Testis (tissue), 5 donors: ENCODE measurements at places on chromosomes 13 and 19.

- no peaks in the 10 kb centered on the region for H3K27me3 ChIP-seq
- no peak for DNase-seq
- peaks cover 3% of the 10 kb centered on the region for H3K4me1 ChIP-seq
Measured at GRCh38 chr19:38840583-38840968, 9.0 kb upstream of the ECH1 start.

DNA sequence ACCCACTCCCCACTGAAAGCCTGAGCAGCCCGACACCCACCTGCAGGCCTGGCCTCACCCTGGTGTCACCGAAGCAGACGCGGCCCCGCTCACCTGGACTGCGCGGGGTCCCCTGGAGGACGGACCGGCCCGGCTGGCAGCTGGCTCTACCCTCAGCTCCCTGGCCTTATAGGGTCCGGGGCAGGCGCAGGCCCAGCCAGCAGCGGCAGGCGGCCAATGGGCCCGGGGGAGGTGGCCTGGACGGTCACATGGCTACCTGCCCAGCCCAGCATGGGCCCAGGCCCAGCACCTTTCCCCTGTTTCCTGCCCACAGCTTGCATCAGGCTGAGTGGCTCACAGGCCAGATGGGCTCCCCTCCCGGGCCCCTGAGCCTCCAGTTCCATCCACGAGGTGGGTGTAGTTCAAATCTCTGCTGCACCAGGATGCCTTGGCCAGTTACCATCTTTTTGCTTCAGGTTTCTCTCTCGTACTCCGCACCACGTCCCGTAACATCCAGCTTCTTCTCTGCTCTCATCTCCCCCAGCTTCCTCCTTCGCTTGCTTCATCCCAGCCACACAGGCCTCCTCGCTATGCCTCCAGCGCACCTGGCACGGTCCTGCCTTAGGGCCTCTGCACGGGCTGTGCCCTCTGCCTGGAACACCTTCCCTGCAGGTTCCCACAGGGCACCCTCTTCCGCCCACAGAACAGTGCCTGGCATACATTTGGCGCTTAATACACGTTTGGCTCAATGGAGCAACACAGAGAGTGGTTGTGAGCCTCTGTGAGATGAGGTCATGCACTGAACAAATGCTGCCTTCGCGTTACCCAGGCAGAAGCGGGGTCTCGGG, at the start of gene PLIN4:
Gene PLIN4 (minus strand): TSS at position 142 of the 827 bp plus-strand sequence. CDS start 214 bp downstream, outside the sequence.
- no peaks in the 10 kb centered on the region for H3K27me3 ChIP-seq
- no peak within 1 kb of the TSS for H3K27ac ChIP-seq
- no peaks in the 10 kb centered on the region for H3K36me3 ChIP-seq

DNA sequence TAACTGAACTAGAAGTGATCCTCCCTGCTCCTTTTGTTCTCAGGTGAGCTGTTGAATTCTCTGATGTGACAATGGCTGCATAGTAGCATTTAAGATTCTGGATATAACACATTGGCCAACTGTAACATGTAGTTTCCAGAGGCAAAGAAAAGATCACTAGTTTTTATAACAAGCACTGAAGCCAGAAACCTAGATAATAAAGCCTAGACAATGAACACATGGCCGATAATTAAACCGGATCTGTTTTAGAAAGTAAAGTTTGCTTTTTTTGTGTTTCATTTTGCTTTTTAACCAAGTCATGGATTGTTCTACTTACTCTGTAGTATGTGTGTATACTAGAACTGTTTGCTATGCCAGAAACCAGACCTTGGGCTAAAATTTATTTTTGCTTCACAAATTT, 225.5 kb upstream of the KLHL1 start:
- no peaks in the 10 kb centered on the region for H3K27me3 ChIP-seq
- H3K27ac ChIP-seq = no peak overlapping the region
- no peak overlapping the region for H3K4me3 ChIP-seq
- no peak for DNase-seq

- DNase-seq = no peak
- H3K4me3 ChIP-seq = no peak overlapping the region
- H3K27ac ChIP-seq = no peak overlapping the region
- no peaks in the 10 kb centered on the region for H3K27me3 ChIP-seq
Measured at GRCh38 chr13:73304442-73304841, 245.6 kb downstream of the KLF5 start.

DNA sequence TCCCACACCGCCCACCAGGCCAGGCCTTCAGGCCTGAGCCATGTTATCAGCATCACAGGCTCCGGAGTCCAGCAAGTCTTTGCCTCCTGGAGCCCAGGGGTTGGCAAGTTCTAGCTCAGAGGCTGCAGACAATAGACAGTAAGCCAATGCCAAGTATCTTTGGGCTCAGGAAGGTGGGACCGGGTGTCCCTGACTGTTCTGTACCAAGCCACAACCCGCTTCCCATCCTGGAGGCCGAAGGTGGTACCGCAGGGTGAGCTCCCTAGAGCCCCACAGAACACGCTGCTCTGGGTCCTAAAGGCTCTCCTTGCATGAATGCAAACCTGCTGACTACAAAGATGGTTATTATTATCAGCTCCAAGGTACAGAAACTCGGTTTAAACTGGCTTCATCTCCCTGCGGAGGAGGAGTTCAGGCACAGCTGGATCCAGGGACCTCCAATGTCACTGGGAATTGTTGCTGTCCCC, 5.5 kb upstream of the FSTL3 start:
- H3K36me3 ChIP-seq = no peaks in the 10 kb centered on the region
- no peak for DNase-seq
- peaks cover 21% of the 10 kb centered on the region for H3K4me1 ChIP-seq
- no peaks in the 10 kb centered on the region for H3K27me3 ChIP-seq
- no peak overlapping the region for H3K27ac ChIP-seq

DNA sequence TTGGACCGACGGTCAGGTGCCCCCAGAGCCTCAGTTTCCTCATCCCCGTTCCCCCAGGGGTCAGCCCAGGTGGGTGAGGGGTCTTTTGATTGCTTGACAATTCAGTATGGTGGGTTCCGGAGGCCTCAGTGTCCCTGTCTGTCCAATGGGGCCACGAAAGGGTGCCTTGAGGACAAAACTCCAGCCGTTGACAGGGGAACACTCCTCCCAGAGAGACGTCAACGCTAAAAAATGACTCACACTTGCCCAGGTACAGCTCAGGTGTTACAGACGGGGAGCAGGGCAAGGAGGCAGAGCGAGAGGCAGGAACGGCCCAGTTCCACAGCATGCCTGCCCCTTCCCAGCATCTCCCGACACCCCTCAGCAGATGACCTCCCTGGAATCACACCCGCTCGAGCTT, 1.8 kb downstream of the TNFAIP8L1 start:
- H3K36me3 ChIP-seq = no peaks in the 10 kb centered on the region
- no peak for DNase-seq
- H3K4me1 ChIP-seq = peaks cover 13% of the 10 kb centered on the region

- DNase-seq = no peak
- H3K4me3 ChIP-seq = no peak overlapping the region
- no peaks in the 10 kb centered on the region for H3K27me3 ChIP-seq
- no peaks in the 10 kb centered on the region for H3K36me3 ChIP-seq
- no peaks in the 10 kb centered on the region for H3K4me1 ChIP-seq
Measured at GRCh38 chr13:34153428-34154180, 335.7 kb downstream of the RFC3 start.

GRCh38 chr13:97344265-97345175, 89.4 kb upstream of the RAP2A start:
- H3K27me3 ChIP-seq = no peaks in the 10 kb centered on the region
- no peak overlapping the region for H3K27ac ChIP-seq
- H3K4me1 ChIP-seq = peaks cover 7% of the 10 kb centered on the region
- H3K36me3 ChIP-seq = no peaks in the 10 kb centered on the region
- peak; percentile 77 for DNase-seq
- H3K4me3 ChIP-seq = no peak overlapping the region

- H3K36me3 ChIP-seq = no peaks in the 10 kb centered on the region
- peaks cover 3% of the 10 kb centered on the region for H3K4me1 ChIP-seq
- no peaks in the 10 kb centered on the region for H3K27me3 ChIP-seq
- peak within 1 kb of the TSS; percentile 68 for H3K27ac ChIP-seq
- no peak for DNase-seq
- peak within 1 kb of the TSS; percentile 64 for H3K4me3 ChIP-seq
Measured at GRCh38 chr19:7595466-7596133, at the start of gene CAMSAP3. TSS of gene CAMSAP3 (plus strand) at chr19:7595863. CDS start at chr19:7596003, 140 bp downstream.

DNA sequence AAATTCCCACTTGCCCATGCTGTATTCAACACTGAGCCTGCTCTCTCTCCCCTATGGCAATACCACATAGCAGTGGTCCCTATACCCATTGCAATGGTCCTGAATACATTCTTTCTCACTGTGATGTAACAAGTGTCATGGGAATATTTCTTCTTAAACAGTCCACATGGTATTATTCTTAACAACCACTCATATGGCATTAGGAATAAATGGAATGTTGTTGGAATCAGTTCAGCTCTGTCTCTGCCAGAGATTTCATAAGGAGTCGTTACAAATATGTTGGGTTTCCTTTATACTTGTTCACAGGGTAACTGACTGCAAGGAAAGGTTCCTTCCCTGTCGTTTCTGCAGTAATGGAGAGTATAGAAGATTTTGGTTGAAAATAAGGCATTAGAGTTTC, 128.3 kb upstream of the SPATA13 start:
- DNase-seq = no peak
- no peak overlapping the region for H3K4me3 ChIP-seq
- no peak overlapping the region for H3K27ac ChIP-seq
- peaks cover 20% of the 10 kb centered on the region for H3K4me1 ChIP-seq
- no peaks in the 10 kb centered on the region for H3K36me3 ChIP-seq

- H3K4me3 ChIP-seq = no peak overlapping the region
- no peak for DNase-seq
- H3K27me3 ChIP-seq = no peaks in the 10 kb centered on the region
- no peak overlapping the region for H3K27ac ChIP-seq
Measured at GRCh38 chr13:99659866-99660554, 158.7 kb downstream of the TM9SF2 start.

- no peak overlapping the region for H3K27ac ChIP-seq
- no peak overlapping the region for H3K4me3 ChIP-seq
- no peaks in the 10 kb centered on the region for H3K36me3 ChIP-seq
- H3K27me3 ChIP-seq = no peaks in the 10 kb centered on the region
Measured at GRCh38 chr19:51364200-51365106, 1.7 kb downstream of the ETFB start.

- DNase-seq = no peak
- H3K36me3 ChIP-seq = no peaks in the 10 kb centered on the region
- no peaks in the 10 kb centered on the region for H3K27me3 ChIP-seq
- no peak overlapping the region for H3K27ac ChIP-seq
- H3K4me3 ChIP-seq = no peak overlapping the region
Measured at GRCh38 chr13:45542878-45543277, 72.7 kb downstream of the ERICH6B start.

- no peak overlapping the region for H3K27ac ChIP-seq
- DNase-seq = no peak
- no peaks in the 10 kb centered on the region for H3K4me1 ChIP-seq
- H3K36me3 ChIP-seq = no peaks in the 10 kb centered on the region
- no peaks in the 10 kb centered on the region for H3K27me3 ChIP-seq
Measured at GRCh38 chr13:26910754-26911465, 150.3 kb upstream of the GPR12 start.

DNA sequence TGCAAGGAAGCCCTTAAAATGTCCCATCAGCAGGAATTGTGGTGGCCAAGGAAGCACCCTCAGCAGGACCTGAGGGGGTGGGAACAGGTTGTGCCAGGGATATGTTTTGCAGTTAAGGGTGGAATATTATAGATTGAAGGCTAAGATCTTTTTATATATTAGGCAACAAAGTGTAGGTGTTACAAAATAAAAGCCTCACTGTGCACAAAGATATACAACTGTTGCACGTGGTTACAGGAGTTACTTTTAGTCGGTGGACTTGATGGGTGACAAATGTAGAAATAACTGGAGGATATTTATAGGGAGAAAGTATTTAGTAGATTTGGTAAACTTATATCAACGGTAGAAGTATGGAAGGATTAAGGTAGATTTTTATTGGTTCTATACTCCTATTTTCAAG, 35.1 kb downstream of the TBC1D4 start:
- no peaks in the 10 kb centered on the region for H3K27me3 ChIP-seq
- DNase-seq = no peak
- no peak overlapping the region for H3K4me3 ChIP-seq
- no peaks in the 10 kb centered on the region for H3K36me3 ChIP-seq

- H3K4me3 ChIP-seq = peak overlapping the region; percentile 93
- DNase-seq = no peak
Measured at GRCh38 chr19:3359919-3360420, 6.4 kb upstream of the NFIC start.

DNA sequence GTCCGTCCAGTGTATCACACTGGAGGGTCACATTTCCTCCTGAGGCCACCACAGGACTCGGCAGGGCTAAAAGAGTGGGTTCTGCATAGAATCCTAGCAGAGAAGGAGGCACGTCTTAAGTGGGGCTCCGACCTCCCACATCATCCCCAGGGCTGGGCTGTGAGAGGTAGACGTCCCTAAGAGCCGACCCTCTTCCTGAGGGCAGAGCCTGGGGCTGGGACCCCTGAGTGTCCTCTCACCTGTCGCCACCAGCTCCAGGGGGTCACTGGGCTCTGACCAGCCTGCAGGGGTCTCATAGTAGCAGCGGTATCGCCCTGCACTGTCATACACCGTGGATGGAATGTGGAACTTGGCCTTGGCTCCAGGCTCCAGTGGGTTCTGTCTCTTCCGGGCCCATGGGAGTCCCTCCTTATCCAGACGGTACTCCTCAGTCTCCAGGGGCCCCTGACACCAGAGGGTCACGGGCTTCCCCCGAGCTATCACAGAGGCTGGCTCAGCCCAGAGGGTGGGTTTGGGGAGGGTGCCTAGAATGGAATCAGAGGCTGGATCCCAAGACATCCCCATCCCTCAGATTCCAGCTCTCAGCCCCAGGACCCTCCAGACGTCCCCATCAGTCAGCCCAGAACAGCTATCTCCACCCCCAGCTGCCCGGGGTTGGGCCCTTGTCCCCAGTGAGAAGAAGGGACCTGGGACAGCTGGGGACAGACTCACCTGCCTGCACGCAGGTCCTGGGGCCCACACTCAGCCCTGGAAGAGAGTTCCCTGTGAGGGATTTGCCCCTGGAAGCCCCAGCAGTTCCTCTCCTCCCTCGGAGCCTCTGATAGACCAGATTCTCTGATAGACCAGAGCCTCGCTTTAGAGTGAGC, 590 bp downstream of the LILRB5 start:
- H3K36me3 ChIP-seq = no peaks in the 10 kb centered on the region
- no peak overlapping the region for H3K27ac ChIP-seq
- DNase-seq = no peak
- no peaks in the 10 kb centered on the region for H3K27me3 ChIP-seq
- H3K4me1 ChIP-seq = peaks cover 4% of the 10 kb centered on the region
- H3K4me3 ChIP-seq = no peak overlapping the region

GRCh38 chr19:3202346-3202745, 16.6 kb downstream of the NCLN start:
- no peaks in the 10 kb centered on the region for H3K36me3 ChIP-seq
- H3K27me3 ChIP-seq = no peaks in the 10 kb centered on the region
- no peak for DNase-seq
- no peak overlapping the region for H3K4me3 ChIP-seq
- H3K27ac ChIP-seq = no peak overlapping the region

- no peaks in the 10 kb centered on the region for H3K27me3 ChIP-seq
- no peak overlapping the region for H3K4me3 ChIP-seq
- H3K27ac ChIP-seq = no peak overlapping the region
- no peaks in the 10 kb centered on the region for H3K36me3 ChIP-seq
- DNase-seq = peak; percentile 24
Measured at GRCh38 chr13:20492641-20493040, 33.0 kb downstream of the CRYL1 start.
